ENCODE measurements at places on chromosomes 5 and 9.

GRCh38 chr5:116632890-116633289 lies 58.3 kb upstream of the SEMA6A start:
- no peak for DNase-seq

DNA sequence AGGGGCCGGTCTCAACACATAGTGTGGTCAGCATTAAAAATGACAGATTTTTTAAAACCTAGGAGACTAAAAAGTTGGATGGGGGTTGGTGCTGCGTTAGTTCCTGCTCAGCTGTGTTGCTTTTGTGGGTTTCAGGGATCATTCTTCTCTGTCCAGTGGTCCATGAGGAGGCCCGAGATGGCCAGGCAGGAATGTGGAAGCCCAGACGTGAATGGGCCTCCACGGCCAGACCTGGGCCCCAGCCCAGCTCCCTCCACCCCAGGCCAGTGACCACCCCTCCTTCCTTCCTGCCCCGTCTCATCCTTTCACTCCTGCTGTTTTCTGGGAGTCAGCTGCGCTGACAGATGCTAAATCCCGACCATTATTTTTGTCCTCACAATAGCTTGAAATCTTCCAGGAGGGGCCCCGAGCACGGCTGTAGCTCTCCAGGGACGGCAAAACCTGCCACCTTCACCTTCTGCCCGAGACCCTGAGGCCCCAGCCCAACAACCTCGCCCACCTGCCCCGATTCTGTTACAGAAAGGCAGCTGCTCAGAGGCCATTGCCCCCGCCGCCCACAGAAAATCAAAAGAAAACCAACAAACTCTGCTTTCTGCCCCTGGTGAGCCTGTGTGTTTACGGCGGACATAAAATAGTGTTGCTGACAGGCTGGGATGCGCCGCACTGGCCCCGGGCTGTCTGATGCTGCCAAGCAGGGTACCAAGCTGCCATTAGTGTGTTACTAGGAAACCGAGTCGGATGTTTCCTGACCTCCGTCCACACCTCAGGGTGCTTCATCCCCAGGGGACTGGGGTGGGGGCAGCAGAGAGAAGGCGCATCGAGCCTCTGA lies 83.7 kb upstream of the SARDH start:
- DNase-seq, result no peak

DNA sequence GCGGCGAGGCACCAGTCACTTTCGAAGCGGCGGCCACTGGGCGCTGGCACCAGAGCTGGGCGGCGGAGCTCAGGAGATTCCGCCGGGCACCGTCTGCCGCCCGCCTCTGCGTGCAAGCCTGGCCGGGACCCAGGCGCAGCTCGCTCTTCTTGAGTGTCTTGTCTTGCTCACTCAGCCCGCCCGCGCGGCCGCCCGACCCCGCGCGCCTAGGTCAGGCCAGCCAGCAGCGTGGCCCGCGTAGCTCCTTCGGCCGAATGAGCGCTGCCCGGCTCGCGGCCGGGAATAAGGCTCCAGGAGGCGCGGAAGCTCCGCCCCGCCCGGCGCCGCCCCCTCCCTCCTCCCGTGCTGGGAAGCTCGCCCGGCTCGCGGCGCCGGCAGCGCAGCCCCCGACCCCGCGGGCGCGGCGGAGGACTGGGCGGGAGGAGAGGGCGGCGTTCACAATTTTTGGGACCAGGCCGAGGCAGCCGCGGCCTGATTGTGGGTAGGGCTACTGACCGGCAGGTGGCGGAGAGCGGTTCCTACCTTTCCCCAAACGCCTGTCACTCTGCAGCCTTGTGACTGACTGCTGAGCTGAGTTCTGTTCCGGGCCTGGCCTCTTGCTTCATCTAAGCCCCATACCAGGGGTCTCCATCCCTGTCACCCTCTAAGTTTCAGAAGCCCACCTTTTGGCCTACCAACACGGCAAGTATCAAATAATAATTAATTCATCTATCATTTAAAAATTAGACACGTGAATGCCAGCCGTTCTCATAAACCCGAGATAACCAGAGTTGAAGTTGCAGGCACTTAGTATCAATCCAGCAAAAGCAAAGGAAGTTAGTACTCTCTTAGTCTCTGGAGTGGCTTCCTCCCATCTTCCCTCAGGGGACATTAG lies at the start of gene HBEGF:
Gene HBEGF, minus strand, starts transcription at position 256 of the 874 bp plus-strand sequence. CDS start 275 bp downstream, outside the sequence.
- peak; percentile 30 for DNase-seq

- DNase-seq, result no peak
These were observed 16.4 kb upstream of the OMD start for GRCh38 chr9:92440751-92441046.

DNA sequence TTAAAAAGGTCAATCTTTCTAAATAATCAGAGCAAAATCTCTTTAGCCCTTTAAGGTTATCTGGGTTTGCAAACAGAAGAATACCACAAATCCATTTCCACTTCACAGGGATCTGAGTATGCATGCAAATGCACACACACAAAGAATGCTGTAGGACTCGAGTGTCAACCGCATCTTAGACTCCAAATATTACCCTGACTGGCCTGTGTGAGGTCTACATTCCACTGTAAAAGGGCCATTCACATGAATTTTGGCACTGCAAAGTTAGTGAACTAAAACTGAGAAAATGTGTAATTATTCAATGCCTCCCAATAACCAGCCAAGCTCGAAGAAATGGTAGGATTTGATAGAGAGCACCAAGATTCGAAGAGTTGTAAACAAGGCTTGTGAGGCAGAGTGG lies 199.9 kb downstream of the AGTPBP1 start:
- no peak for DNase-seq

- DNase-seq, result no peak
These were observed 187.4 kb downstream of the MAN2A1 start for GRCh38 chr5:109876941-109877669.

- no peak for DNase-seq
These were observed 60.6 kb upstream of the S1PR3 start for GRCh38 chr9:88930716-88931115.

All from activated gamma-delta T cell treated with Interleukin-2 at 50 U/mL for 16 hours (primary cell).